ENCODE measurements at places on chromosomes 6 and 20. TPM values are rescaled to one million over a fixed set of nuclear protein-coding genes. Genes with fewer than 3 reads are reported as not detected.

Gene MLIP
- total RNA-seq = not detected

Gene LIME1
- 14.5 TPM for total RNA-seq

Gene PFDN4
- 16.8 TPM for total RNA-seq

Gene DAAM2
- not detected for total RNA-seq

Gene CTAGE9
- total RNA-seq = not detected

Gene CST1
- total RNA-seq = not detected

Gene RSPH4A
- total RNA-seq = 0.83 TPM

Gene NT5E
- 24.8 TPM for total RNA-seq

Gene HEY2
- not detected for total RNA-seq

Gene PHACTR3
- not detected for total RNA-seq

Gene MEI4
- total RNA-seq = not detected

Gene CCDC170
- not detected for total RNA-seq

Gene AMD1
- total RNA-seq = 49.3 TPM

Gene C6orf15
- not detected for total RNA-seq

Gene PRDM13
- not detected for total RNA-seq

Gene MOXD1
- total RNA-seq = 6.7 TPM

Gene SIRPA
- 10.2 TPM for total RNA-seq

Gene NFATC2
- 38.0 TPM for total RNA-seq

Gene FOXS1
- not detected for total RNA-seq

Gene OPN5
- not detected for total RNA-seq

Gene LPA
- not detected for total RNA-seq

Gene WFDC5
- total RNA-seq = not detected

Gene SLCO4A1
- 79.2 TPM for total RNA-seq

Gene RFX6
- total RNA-seq = not detected

Gene SLA2
- 0.76 TPM for total RNA-seq

Gene FOXC1
- total RNA-seq = 0.39 TPM

Gene TCF19
- 10.4 TPM for total RNA-seq

Gene BTNL2
- not detected for total RNA-seq

Gene GSTA3
- not detected for total RNA-seq

Gene RNF39
- total RNA-seq = not detected

Gene PSORS1C2
- not detected for total RNA-seq

Gene AVP
- total RNA-seq = 7.0 TPM

Gene TSHZ2
- total RNA-seq = 7.7 TPM

Gene RAD21L1
- total RNA-seq = not detected

Gene SPEF1
- not detected for total RNA-seq

Gene GPR31
- not detected for total RNA-seq

Gene FAM184A
- total RNA-seq = 0.27 TPM

Gene CDH26
- 2.3 TPM for total RNA-seq

Gene GATA5
- not detected for total RNA-seq

Gene HLA-DQB1
- 267 TPM for total RNA-seq

Gene GLP1R
- total RNA-seq = not detected

Gene IL17F
- not detected for total RNA-seq

Gene UST
- total RNA-seq = 16.9 TPM

Gene SCUBE3
- total RNA-seq = not detected

Gene GPR6
- not detected for total RNA-seq

Gene TLDC2
- total RNA-seq = not detected

Gene PTP4A1
- 39.5 TPM for total RNA-seq

Gene TNFRSF6B
- total RNA-seq = not detected

Gene PRND
- total RNA-seq = not detected

Gene CAP2
- not detected for total RNA-seq

Gene MCHR2
- total RNA-seq = not detected

Gene RUNX2
- total RNA-seq = 2.2 TPM

Gene C20orf202
- not detected for total RNA-seq

Gene TP53TG5
- total RNA-seq = not detected

Gene ZC2HC1B
- total RNA-seq = 0.84 TPM
